ENCODE measurements at places on chromosomes 1 and 21.
A peak's percentile ranks its signal among the peaks of the same experiment; 100 is the strongest.

- DNase-seq: no peak
Measured at GRCh38 chr21:42465008-42465802, 30.8 kb downstream of the RSPH1 start.

GRCh38 chr1:75796376-75797272 lies at the start of gene MSH4:
MSH4 (plus strand) TSS chr1:75796882; CDS start chr1:75796986, 104 bp downstream.
- no peak for DNase-seq

GRCh38 chr1:150798525-150798924 lies 9.5 kb downstream of the CTSK start:
- no peak for DNase-seq

DNA sequence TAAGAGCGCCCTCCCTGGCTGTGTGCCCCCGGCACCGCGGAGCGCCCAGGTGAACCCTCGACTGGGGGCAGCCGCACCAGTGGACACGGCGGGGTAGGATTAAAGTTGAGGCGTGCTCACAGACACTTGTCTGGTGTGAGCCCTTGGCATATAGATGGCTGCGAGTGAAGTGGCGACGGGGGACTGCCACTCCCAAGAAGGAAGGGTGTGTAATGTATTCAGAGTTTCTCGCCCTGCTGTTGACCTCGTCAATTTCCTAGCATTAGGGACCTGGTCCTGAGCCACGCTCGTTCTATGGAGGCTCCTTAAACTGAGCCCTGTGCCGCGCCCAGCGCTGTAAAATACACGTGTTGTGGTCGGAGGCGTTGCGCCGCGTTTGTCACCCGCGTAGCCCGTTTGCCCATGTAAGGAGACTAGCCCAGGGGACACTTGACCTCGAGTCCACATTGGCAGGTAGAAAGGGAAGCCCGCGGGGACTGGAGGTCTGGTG lies 554 bp downstream of the EVA1C start:
- DNase-seq: peak; percentile 34

DNA sequence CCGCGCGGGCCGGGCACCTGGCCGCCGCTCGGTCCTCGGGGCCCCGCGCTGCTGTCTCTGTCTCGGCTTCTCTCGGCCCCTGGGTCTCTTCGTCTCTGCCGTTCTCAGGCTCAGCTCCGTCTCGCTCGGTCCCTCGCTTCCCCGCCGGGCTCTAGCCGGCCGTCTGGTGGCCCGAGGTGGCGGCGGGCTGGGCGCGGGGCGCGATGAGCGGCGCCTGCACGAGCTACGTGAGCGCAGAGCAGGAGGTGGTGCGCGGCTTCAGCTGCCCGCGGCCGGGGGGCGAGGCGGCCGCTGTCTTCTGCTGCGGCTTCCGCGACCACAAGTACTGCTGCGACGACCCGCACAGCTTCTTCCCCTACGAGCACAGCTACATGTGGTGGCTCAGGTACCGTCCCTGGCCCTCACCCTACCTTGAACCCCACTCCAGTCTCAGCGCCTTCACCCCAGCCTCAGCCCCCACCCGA lies 355 bp downstream of the SHISAL2A start:
- no peak for DNase-seq

DNA sequence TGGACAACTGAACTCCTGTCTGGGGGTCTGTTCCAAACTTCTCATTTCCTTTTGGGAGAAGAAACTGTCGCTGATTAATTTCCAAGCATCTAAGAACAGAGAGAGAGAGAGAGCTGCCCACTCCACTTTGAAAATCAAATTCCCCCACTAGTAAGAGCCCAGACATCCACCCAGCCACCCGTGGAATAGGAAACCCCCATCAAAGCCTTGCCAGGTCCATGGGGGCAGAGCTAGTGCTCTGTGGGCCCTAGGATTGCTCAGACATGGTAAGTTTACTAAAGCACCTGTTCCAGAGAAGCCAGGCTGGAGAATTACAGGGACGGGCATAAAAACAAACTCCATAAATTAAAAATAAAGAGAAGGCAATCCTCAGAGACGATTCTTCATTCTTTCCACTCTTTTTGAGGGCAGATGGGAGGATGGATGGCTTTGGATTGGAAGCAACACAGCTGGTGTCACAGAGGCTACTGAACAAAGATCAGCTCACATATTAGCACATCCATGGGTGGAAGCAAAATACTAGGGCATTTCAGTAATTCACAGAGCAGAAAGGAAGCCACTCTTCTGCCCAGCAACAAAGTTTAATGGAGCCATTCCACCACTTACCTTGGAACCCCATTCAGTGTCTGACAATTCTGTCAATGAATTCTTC lies 103.9 kb downstream of the COLGALT2 start:
- DNase-seq: no peak

- no peak for DNase-seq
Measured at GRCh38 chr1:185445594-185445993, 128.6 kb upstream of the IVNS1ABP start.

- no peak for DNase-seq
Measured at GRCh38 chr1:79052829-79053449, 46.4 kb upstream of the ADGRL4 start.

GRCh38 chr21:46050668-46051378 lies 47.1 kb upstream of the COL6A2 start:
- no peak for DNase-seq

DNA sequence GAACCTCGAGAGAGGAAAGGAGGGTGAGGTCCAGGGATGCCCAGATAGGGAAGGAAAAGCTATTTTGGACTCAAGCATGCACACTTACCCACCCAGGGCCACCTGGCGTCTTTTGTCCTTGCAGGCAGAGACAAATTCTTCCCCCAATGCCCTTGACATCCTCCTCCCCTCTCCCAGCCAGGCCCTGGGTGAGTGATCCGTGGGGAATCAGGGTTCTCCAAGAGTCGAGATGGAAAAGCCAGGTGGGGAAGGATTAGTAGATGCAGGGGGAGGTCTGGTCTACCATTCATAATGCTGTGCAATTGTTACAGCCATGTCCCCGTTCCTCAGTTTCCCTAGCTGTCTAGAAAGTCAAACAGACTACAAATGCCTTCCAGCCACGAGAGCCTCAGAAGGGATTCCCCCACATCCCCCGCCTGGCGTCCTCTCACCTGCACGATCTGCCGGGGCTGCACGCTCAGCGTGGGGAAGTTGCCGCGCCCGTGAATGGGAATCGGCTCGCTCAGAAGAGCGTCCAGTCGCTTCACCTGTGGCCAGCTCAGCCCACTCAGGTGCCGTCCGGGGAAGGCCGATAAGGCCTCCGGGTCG lies 580 bp downstream of the TENT5B start:
- DNase-seq: no peak

DNA sequence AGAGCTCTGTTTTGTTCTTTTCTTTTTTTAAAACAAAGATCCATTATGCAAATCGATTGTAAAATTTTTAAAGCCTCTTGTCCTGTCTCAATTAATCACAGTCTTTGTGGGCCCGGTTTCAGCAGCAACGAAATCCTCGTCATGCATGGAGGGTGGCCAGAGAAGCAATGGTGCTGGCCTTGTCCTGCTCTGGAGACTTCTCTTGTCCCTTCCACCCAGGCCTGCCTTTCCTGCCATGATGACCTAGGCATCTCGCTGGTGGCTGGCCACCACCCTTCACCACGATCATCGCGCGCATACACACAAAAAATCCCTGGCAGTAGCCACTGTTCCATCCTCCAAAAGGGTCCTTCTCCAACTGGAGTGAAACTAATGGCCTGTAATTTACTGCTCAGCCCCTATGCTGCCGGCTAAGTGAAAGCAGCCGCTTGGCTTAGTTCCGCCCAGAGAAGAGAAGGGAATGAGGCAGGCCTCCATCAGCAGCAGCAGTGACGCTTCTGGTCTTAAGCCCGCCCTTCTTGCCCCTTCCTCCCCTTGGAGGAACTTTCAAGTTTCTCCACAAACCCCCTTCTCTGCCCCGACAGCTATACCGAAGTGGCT lies 309.5 kb downstream of the NPHP4 start:
- DNase-seq: no peak

- DNase-seq: no peak
Measured at GRCh38 chr1:53155945-53156344, 13.5 kb upstream of the SLC1A7 start.

DNA sequence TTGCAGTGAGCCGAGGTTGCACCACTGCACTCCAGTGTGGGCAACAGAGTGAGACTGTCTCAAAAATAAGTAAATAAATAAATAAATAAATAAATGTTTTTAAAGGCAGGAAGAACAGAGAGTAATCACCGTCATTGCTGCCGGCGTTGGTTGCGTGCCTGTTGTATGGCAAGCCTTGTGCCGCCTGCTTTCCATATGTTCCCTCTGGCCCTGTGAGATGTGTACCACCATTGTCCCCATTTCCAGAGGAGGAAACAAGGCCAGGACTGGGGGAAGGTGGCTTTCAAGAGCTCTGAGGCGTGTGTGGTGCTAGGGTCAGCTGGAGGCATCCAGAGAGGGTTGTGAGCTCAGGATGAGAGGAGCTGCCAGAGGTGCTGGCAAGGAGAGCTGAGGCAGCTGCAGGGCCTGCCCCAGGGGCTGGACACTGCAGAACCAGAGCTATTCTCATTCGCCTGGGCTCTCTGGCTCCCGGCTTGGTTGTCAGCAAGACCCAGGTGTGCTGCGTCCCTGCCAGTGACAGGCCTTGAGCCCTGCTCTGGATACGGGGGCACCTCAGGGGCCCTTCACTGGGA lies 5.2 kb upstream of the MARCKSL1 start:
- DNase-seq: no peak

- no peak for DNase-seq
Measured at GRCh38 chr1:193260056-193260745, 73.8 kb upstream of the B3GALT2 start.

DNA sequence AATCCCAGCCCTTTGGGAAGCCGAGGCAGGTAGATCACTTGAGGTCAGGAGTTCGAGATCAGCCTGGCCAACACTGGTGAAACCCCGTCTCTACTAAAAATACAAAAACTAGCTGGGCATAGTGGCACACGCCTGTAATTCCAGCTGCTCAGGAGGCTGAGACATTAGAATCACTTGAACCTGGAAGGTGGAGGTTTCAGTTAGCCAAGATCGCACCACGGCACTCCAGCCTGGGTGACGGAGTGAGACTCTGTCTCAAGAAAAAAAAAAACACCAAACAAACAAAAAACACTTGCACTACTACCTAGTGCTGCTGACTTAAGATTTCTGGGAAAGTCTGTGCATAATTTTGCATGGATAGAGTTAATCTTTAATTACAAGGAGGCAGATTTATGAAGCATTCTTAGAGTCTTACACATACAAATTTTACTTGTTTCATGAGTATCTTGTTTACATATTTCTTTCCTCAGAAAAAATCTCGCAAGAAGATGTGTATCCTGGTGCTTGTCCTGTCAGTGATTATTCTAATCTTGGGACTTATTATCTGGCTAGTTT lies 8.7 kb upstream of the PPP1R8 start:
- no peak for DNase-seq

All from hematopoietic multipotent progenitor cell treated with erythropoietin and hydrocortisone succinate and interleukin-3 and kit ligand, for 15 days (in vitro differentiated cells).